ENCODE measurements at places on chromosomes 4 and X.

- DNase-seq = peak; percentile 32
Measured at GRCh38 chrX:53441531-53442321, 7.6 kb upstream of the HSD17B10 start.

- DNase-seq = no peak
Measured at GRCh38 chr4:13830449-13830848, 202.9 kb upstream of the BOD1L1 start.

- no peak for DNase-seq
Measured at GRCh38 chr4:180557348-180557747, 1685.9 kb upstream of the TENM3 start.

- DNase-seq = no peak
Measured at GRCh38 chr4:166044871-166045270, 171.8 kb downstream of the TLL1 start.

GRCh38 chrX:144293229-144293628 is 409.4 kb downstream of the UBE2NL start:
- DNase-seq = no peak

GRCh38 chr4:21733894-21734630 is 214.5 kb downstream of the KCNIP4 start:
- DNase-seq = no peak

- no peak for DNase-seq
Measured at GRCh38 chr4:8759987-8760386, 111.7 kb downstream of the HMX1 start.

DNA sequence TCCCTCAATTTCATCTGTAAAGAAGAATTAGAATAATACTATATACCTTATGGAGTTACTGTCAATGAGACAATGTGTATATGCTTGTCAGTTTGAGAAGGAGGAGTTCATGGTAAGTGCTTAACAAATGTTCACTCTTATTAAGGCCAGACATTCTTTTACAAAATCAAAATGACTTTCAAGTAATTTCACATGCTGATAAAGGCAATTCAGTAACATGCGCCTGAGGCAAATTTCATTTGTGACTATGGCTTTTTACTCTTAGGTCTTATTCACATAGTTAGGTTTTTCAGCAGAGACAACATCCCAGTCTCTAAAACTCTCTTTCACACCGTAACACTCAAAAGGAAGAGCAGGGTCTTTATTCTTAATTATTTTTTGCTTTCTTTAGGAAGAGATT is 174.4 kb downstream of the CAMK2D start:
- DNase-seq = no peak

GRCh38 chr4:38160487-38161207 is 200.4 kb downstream of the PTTG2 start:
- DNase-seq = no peak
